ENCODE measurements at places on chromosomes 2 and 18.

DNA sequence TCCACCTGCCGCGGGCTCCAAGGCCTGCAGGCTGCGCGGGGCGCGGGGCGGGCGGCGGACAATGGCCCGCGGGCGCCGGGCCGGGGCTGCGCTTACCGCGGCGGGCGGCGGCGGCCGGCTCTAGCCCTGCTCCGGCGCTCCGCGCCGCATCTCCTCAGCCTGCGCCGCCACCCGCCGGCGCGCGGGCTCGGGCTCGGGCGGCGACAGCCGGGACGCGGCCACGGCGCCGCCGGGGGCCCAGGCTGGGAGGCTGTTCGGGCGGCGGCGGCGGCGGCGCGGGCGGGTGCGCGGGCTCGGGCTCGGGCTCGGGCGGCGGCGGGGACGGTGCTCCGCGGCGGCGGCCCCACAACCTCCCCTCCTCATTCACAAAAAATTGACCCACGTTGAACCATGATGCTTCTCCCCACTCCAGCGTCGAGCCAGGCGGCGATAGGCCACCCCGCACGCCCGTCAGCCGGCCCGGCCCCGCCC is at the start of gene HDAC4:
HDAC4 (minus strand) TSS at position 425 of the 471 bp plus-strand sequence. CDS start 48,321 bp downstream, outside the sequence.
- DNase-seq, result no peak

DNA sequence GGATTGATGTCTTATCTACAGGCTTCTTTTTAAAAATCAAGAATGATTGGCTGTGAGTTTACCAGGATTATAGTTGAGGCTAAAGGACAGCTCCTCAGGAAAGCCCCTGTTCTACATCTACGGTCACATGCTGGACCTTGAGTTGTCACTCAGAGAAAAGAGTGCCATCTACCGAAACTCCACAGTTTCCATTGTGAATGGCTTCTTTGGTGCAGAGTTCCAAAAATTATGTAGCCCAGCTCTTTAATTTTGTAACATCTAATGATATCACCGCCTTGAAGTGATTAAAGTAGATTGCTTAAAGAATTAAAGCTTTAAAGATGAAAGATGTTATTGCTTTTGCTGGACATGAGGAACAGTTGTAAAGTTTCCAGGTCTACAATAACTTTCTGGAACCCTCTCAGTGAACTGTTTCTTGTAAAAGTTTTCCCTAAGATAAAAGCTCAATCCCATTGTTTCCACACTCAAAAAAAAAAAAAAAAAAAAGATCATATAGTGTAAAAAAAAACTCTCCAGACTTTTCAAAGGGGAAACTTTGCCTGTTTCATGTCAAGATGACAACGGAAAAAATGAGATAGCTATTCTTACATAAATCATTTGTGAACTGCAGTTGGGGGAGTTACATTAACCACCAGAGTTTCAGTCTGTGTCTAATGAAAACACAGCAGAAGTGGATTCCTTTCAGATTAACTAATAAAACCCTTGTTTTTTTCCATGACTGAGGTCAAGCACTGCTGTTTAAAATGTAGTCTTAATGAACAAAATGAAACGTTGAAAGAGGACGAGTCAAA is 4.3 kb downstream of the COL3A1 start:
- DNase-seq, result no peak

DNA sequence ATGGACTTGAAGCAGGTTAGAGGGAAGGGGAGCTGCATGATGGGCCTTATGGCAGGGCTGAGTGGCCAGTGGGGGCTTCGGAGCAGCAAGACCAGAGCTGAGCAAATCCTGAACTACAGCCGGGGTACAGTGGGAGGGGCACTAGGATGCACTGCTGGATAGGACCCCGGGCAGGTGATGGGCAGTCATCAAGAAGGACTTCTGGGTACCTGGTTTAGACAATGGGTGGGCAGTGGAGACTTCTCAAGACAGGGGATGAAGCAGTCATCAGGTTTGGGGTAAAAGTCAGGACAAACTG is 507.4 kb upstream of the MYT1L start:
- no peak for DNase-seq

DNA sequence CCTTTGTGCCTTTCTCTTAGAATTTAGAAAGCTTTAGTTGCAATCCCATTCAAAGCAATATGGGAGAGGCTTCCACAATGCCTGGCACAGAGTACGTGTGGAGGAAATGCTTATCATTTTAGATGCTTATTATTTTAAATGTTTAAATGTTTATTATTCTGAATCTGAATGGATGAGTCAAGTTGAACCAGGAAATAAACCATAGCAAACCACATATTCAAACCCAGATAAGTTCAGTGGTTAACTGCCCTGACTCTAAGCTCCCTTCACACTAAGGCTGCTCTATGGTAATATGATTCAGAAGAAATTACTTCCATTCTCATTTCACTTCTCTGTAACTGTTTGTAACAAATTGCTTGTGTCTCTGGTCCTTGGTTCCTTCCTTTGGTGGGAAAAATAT is 5.2 kb upstream of the PPP4R1 start:
- DNase-seq, result no peak

DNA sequence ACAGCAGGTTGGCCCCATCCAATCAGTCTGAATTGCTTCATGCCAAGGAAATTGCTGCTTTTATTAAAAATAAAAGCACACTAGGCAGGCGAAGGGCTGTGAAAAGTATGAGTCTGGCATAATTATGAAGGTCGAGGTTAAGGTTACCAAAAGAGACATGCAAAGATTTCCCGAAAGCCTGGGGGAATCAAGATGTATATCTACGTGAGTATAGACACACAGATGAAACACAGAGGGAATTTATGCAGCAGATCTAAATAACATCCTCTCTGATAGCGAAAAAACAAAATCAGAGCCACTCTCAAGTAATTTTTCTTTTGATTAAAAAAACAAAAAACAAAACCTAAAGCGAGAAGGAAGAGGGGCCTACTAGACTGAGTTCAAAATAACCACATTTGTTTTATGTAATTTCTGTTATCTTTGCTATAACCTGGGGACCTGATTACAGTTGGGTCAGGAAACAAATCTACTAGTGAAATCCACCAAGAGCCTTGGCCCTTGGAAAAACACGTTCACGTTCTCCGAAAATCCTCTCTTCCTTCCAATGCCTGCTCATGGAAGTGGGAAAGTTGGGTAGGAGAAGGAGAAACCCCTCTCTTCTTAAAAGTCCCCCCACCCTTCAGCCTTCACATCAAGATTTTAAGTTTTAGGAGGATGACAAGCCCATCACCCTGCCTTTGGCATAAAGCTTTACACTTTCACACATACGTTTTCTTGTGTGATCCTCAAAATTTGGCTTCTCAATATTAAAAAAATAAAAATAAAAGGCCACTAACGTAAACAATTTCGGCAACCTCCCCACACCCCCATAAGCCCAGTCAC is 1.4 kb downstream of the AAK1 start:
- DNase-seq, result no peak

DNA sequence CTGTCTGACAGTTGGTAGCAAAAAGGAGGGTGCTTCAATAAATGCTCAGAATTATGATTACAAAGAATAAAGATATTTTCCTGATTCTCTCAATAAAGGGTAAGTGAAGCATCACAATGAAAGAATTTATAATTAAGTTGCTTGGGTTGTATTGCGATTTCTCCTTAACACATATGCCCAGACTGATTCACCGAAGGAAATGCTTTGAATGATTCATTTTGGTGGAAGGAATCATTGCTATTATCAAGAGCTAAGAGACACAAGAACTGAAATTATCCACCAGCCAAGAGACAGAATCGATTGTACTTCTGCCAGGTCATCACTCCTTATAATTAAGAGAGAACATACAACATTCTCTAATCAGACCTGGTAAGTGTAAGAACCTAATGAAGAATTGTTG is 301.4 kb downstream of the NR4A2 start:
- no peak for DNase-seq

- DNase-seq, result no peak
Observed at GRCh38 chr18:57780706-57781347, 22.3 kb downstream of the ATP8B1 start.

DNA sequence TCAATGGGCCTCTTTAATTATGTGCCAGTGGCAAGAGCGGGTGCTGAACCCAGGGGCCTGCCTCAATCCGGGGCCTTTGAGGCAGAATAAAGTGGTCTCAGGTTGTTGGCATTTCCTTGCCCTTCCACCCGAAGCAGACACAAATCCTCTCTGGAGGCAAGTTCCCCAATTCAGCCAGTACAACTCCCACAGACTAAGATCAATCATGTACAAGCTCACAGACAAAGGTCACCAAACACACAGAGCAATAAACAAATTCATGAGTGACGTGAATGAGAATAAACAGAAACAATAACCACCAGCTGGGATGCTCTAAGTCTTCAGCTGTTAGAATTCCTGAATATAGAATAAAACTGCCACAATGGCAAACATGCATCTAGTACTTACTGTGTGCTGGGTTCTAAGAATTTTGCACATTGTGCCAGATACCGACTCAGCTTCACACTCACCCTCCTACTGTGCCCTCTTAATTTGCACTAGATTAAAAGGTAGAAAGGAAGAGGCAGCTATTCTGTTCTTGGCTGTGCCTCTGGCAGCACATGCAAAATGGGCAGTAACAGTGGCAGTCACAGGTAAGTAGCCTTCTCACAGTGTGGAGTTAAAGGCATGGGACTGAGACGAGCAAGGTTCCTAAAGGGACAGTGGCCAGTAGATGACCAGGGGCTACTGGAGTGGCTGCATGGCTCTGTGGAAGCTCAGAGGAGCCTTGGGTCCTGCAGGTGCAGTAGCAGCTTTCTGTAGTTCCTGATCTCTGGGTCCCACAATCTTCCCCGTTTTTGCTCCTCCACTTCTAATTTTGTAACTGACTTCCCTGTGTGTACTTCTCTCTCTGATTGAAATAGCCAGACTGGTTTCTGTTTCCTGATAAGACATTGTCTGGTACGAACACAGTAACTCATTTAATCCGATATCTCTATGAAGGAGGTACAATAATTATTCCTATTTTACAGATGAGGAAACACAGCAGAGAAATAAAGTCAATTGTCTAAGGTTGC is 34.6 kb upstream of the IL1B start:
- no peak for DNase-seq

DNA sequence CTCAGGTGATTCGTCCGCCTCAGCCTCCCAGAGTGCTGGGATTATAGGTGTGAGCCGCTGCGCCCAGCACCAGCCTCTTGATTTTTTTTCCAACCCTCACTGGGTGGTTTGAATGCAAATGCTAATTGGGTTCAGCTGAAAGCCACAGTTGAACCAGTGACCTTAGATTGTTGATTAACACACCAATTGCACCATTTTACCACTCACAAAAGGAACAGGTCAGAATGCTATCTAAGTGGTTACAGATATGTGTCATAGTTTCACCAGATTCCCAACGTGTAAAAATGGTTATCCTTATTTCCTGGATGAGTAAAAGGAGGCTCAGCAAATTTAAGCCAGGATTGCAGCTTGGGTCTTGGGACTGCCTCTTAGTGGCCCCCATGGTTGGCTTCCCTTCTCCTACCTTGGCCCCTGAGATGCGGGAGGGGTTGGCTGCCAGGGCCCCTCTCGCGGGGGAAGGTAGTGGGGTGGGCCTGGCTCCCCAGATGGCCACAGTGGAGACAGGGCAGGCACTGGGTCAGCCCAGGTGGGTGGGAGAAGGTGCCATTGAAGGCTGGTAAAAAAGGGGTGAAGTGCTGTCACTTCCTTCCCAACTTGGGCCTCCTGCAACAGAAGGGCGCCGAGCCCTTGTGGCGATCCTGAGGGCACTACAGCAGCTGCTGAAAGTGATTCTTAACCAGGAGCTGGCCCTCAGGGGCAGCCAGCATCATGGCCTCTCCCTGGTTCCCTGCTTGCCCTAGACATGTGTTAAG is 164.9 kb upstream of the HAAO start:
- DNase-seq, result no peak

DNA sequence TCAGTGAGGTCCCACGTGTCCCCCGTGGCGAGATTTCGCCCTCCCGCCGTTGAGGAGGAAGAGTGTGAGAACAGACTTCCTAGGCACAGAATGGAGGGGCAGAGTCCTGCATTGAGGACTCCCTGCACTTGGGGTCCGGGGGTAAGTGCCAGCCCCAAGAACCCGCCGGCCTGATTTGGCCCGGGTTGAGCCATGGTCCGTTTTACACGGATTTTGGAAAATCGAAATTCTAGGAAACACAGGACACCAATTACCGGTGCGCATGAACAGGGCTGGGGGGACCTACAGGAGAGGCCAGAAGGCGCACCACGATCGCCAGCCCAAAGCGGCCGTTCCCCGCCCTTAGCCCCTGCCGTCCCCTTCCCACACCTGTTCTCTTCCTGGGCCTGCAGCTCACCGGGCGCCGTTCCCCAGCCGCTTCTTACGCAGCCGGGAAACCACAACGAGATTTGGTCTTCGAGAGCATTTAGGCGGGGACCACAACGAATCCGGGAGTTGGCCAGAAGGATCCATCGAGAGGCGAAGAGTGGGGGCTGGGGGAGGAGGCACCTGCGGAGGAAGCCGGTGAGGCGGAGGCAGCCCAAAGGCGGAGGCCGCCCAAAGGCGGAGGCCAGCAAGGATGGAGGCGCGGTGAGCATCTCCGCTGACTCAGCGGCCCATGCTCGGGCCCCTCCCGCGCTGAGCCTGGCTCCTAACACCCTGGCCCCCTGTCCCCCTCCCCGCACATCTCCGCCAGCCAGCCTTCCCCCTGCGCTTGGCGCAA is 464 bp upstream of the TLX2 start:
- DNase-seq, result peak; percentile 16

GRCh38 chr2:178320011-178320585 is 125.8 kb downstream of the OSBPL6 start:
- DNase-seq, result peak; percentile 47

GRCh38 chr2:169106563-169107545 is 37.5 kb downstream of the DHRS9 start:
- no peak for DNase-seq

- no peak for DNase-seq
Observed at GRCh38 chr2:9099341-9099751, 95.9 kb upstream of the MBOAT2 start.

- DNase-seq, result peak; percentile 14
Observed at GRCh38 chr2:38064801-38065501, 11.0 kb downstream of the CYP1B1 start.

DNA sequence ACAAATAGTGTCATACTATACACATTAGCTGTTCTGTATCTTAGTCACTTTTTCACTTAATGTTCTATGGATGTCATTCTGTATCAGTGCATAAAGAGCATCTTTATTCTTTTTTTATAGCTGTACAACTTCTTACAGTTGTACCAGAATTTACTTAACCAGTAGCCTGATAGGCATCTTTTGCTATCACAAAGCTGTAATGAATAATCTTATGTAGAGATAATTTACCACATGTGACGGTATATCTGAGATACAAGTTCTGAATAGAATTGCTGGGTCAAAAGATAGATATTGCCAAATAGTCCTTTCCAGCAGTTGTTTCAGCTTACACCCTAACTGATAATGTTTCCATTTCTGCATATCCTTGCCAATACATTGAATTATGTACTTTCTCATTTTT is 70.0 kb downstream of the PTRHD1 start:
- DNase-seq, result no peak

GRCh38 chr2:59892398-59892797 is 661.1 kb downstream of the BCL11A start:
- DNase-seq, result no peak

- DNase-seq, result no peak
Observed at GRCh38 chr2:63343397-63344109, 244.7 kb downstream of the WDPCP start.

- no peak for DNase-seq
Observed at GRCh38 chr2:68952887-68953521, at the start of gene GKN2. GKN2 (minus strand) TSS chr2:68952893; CDS start chr2:68952861, 32 bp downstream.
